NAMALWA (cell line): ENCODE measurements at places on chromosomes 12 and 14.
A peak's percentile ranks its signal among the peaks of the same experiment; 100 is the strongest.

DNA sequence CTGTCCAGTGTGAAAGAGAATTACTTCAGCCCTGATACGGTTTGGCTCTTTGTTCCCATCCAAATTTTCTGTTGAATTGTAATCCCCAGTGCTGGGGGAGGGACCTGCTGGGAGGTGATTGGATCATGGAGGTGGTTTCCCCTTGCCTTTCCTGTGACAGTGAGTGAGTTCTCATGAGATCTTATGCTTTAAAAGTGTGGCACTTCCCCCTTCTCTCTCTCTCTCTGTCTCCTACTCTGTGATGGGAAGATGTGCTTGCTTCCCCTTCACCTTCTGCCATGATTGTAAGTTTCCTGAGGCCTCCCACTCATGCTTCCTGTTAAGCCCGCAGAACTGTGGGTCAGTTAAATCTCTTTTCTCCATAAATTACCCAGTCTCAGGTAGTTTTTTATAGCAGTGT, 5.5 kb upstream of the SLC15A5 start:
- DNase-seq = no peak

DNA sequence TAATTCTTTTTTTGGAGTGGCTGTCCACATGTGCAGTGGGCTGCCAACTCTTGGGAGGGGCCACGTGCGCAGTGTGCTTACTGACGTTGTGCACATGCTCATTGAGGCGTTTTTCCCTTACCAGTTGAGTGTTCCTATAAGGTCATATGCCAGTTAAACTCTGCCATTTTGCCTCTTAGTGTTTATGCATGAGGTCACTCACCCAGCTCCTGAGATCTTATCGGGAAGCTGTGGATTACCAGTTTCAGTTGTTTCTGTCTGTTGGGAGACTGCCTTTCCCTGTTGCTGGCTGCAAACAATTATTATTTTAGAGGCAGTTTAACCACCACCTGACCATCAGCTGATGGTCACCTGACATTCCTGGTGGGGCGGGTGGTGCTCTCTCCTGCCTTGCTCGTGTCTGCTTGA, 16.1 kb upstream of the KIF21A start:
- no peak for DNase-seq

- DNase-seq = no peak
Measured at GRCh38 chr14:30990770-30991169, 34.7 kb upstream of the AP4S1 start.

GRCh38 chr14:103534576-103535061, 5.6 kb downstream of the TRMT61A start:
- DNase-seq = no peak

DNA sequence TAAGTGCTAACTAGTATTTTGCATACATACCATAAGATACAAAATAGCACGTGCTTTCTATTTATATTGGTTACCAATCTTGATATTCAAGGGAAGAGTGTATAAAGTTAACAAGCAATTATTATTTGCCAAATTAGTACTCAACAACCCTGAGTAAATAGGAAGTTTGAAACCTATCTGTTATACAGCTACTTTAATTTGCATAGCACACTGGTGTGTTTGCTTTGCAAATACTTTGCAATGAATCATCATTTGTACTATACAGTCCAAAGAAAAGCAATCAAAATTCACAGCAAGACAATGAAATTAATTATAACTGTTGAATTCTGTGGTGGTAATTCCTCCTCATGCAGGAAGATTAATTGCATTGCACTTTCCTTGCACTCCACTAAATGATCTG, 469.1 kb downstream of the PRKD1 start:
- no peak for DNase-seq

- no peak for DNase-seq
Measured at GRCh38 chr12:25495331-25496097, 57.6 kb downstream of the LMNTD1 start.

GRCh38 chr12:121252712-121253345, 42.9 kb downstream of the P2RX4 start:
- peak; percentile 23 for DNase-seq

GRCh38 chr14:97602438-97603117, 805.4 kb downstream of the VRK1 start:
- no peak for DNase-seq
